ENCODE measurements at places on chromosomes 1 and 21.

GRCh38 chr21:27134516-27134915 is 167.6 kb upstream of the ADAMTS5 start:
- DNase-seq = no peak

DNA sequence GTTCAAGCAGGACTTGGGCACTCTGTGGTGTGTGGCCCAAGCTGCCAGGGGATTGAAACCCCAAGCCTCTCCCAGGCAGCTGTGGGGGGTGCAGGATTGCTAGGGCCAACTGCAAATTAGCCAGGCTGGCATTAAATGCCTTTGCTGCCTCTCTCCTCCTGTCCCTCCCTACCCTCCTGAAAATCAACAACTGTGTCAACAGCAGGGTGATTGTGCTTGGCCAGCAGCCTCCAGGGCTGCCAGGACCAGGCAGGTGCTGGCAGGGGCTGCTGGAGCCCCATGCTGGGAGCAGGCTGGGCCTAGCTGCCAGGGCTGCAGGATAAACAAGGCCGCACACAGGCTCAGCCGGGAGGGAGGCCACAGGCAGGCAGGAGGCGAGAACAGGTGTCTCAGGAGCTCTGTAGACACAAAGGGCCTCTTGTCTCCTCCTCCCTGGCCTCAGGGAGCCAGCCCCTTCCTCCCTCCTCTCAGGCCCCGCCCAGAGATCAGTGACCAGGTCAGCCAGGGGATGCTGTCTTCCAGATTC is 11.4 kb downstream of the SOX13 start:
- peak; percentile 96 for DNase-seq

GRCh38 chr1:58848818-58849411 is 65.1 kb upstream of the JUN start:
- no peak for DNase-seq

DNA sequence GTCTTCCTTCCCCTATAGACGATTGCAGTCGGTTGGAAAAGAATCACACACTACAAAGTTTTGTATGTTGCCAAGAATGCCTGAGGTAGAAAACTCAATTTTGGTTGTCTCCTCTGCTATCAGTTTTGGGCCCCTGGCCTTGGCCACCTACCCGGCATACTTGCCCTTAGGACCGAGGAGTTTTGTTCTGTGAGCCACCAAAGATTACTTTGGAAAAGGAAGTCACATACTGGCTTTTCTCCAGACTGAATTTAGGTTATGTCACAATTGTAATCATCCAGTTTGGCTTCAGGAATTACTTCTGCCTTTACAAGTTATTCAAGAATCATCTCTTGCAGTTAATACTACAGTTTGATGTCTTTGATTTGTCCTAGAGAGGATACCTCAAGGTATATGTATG is 71.4 kb downstream of the RGL1 start:
- no peak for DNase-seq

DNA sequence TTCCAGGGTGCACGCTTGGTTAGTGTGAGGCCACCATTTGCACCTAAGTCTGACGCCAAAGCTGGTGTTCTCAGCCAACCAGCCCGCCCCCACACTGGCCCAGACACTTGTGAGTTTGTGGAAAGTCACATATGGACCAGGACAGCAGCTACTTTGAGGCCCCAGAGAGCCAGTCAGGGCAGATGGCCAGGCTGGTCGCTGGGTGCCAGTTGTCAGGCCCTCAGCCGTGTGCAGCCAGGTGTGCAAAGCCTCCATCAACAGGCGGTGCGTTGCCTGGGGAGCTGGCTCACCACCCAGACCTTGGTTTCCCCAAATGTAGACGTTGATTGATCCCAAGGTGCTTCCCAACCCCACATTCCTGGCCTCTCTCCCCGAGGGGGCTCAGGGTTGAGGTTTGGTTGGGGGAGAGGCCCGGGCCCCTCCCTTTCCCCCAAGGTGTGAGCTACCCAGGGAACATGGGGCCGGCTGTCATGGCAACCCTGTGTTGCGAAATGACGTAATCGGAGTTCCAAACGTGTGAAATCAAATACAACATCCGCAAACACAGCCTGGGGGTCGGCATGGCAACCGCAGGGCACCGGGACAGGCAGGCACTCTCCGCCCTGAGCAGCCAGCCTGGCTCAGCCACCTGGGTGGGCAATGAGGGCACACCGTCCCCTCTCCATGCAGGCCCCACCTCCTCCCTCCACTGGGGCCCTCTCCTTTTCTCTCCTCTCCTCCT is 42.2 kb upstream of the WNT4 start:
- peak; percentile 93 for DNase-seq

- DNase-seq = no peak
These were observed 239.3 kb upstream of the KCNK2 start for GRCh38 chr1:214843281-214843680.

DNA sequence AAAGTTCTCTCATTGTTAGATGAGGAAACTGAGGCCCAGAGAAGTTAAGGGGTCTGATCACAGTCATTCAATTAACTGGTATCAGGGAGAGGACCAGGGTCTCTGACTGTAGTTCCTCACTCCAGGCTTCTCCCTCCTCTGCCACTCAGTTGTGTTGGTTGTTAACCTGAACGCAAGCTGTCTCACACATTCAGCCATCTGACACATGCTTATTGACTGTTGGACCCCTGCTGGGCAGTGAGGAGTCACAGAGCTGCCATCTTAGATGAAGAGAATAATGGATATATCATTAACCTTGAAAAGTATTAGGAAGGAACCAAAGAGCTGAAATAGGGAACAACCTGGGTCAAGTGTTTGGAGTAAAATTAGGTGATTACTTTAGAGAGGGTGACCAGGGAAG is 194.8 kb downstream of the ZZZ3 start:
- no peak for DNase-seq

Data from NCI-H510A treated with DMSO at 0.1 percent for 48 hours (cell line).